ENCODE measurements at places on chromosomes 6 and 20.

- peak; percentile 34 for DNase-seq
Measured at GRCh38 chr20:13302647-13303450, 81.8 kb downstream of the ISM1 start.

DNA sequence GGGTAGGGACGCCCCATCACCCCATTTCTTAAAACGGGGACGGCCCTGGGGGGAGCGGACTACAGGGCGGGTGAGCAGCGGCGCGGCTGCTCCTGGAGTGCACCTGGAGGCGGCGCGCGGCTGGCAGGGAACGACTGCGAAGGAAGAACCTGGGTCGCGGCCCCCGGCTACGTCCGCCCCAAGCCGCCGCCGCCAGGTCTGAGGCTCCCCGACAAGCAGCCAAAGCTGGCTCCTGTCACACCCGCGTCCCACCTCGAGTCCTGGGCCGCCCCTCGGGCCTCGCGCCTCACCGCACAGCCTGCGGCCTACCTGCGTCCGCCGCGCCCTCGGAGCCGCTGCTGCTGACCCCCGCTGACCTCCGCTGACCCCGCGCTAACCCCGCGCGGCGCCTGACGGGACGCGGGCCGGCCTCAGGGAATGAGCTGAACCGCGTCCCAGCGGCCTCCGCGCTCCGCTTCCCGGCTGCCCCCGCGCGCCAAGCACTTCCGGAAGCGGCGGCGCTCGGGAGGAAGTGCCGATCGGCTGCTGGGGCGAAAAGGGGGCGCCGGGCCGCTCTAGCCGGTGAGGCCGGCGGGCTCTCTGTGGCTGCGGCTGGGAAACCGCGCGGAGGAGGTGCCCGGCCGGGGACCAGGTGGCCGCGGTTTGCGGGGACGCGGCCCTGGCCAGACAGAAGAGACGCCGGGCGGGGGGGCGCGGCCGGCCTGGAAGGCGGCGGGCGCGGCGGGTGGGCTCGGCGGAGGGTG is at the start of the genes ARFRP1 and ZGPAT:
ARFRP1 (minus strand) TSS at position 419 of the 743 bp plus-strand sequence. CDS start 885 bp downstream, outside the sequence.
ZGPAT (plus strand) TSS at position 482 of the 743 bp plus-strand sequence. CDS start 542 bp downstream, outside the sequence.
- DNase-seq = peak; percentile 84

GRCh38 chr20:40591536-40591935 is 97.5 kb downstream of the MAFB start:
- no peak for DNase-seq

DNA sequence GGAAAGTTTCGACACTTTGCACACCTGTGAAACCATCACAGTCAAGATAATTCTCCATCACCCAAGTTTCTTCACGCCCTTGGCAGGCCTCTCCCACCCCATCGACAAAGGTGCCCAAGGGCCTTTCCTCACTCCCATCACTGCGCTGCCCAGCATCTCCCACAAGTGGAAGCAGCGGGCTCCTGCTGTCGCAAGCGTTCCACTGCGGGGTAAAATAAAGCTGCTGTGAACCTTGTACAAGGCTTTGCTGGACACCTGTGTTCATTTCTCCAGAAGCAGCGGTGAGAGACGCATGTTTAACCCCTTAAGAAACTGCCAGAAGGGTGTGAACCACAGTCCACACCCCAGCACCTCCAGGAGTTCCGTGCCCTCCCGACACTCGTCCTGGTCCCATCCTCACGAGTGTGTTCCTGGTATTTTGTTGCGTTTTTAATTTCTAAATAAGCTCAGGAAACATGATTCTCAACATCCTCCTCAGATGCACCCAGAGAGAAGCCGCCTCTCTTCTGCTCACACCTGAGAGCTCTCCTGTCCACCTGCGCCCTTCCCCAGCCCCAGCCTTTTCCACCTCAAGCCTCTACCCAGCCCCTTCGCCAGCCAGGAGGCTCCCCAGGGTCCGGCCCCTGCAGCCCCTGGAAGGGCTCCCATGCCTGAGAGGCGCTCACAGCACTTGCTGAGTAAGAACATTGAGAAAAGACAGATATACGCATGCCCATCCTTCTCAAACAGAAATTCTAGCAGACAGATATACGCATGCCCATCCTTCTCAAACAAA is 97.5 kb downstream of the TAF4 start:
- no peak for DNase-seq
